ENCODE measurements at places on chromosomes 5 and 9. TPM values are rescaled to one million over a fixed set of nuclear protein-coding genes. Genes with fewer than 3 reads are reported as not detected.

GRCh38 chr9:137478962-137479861 lies 20.1 kb upstream of the NSMF start:
- H3K27me3 ChIP-seq = no peaks in the 10 kb centered on the region
- H3K4me3 ChIP-seq = no peak overlapping the region
- no peaks in the 10 kb centered on the region for H3K4me1 ChIP-seq
- H3K36me3 ChIP-seq = no peaks in the 10 kb centered on the region
- DNase-seq = peak; percentile 60
- no peak overlapping the region for H3K27ac ChIP-seq

GRCh38 chr9:13758936-13759335 lies 479.4 kb upstream of the MPDZ start:
- no peaks in the 10 kb centered on the region for H3K4me1 ChIP-seq
- no peaks in the 10 kb centered on the region for H3K36me3 ChIP-seq
- H3K4me3 ChIP-seq = no peak overlapping the region
- DNase-seq = no peak

- DNase-seq = no peak
- no peaks in the 10 kb centered on the region for H3K4me1 ChIP-seq
- no peaks in the 10 kb centered on the region for H3K27me3 ChIP-seq
- H3K27ac ChIP-seq = no peak overlapping the region
Observed at GRCh38 chr5:157496864-157497263, 36.9 kb downstream of the NIPAL4 start.

DNA sequence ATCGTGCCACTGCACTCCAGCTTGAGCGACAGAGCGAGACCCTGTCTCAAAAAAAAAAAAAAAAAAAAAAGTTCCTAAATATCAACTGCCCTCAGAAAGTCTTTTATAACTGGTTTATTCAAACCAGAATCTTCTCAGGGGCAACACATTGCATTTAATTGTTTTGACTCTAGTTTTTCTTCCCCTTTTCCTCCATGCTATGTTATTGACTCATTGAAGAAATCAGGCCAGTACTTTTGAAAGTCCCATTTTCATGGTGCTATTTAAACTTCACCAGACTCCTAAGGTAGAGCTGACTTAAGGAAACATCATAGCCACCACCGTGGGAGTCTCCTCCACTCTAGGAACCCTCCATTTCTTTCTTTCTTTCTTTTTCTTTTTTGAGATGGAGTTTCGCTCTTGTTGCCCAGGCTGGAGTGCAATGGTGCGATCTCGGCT lies 83.1 kb upstream of the IL6ST start:
- no peaks in the 10 kb centered on the region for H3K27me3 ChIP-seq
- no peak overlapping the region for H3K4me3 ChIP-seq
- no peak for DNase-seq
- H3K4me1 ChIP-seq = peaks cover 14% of the 10 kb centered on the region

- peak; percentile 60 for DNase-seq
- H3K4me1 ChIP-seq = no peaks in the 10 kb centered on the region
- no peaks in the 10 kb centered on the region for H3K27me3 ChIP-seq
- H3K27ac ChIP-seq = no peak overlapping the region
- H3K36me3 ChIP-seq = no peaks in the 10 kb centered on the region
Observed at GRCh38 chr9:22244139-22245011, 202.2 kb upstream of the DMRTA1 start.

Gene KLF9
- 91.0 TPM for total RNA-seq

- peak; percentile 74 for DNase-seq
- H3K27ac ChIP-seq = no peak overlapping the region
- no peaks in the 10 kb centered on the region for H3K36me3 ChIP-seq
- H3K4me3 ChIP-seq = peak overlapping the region; percentile 16
Observed at GRCh38 chr9:29211580-29212396, 1638.5 kb upstream of the C9orf72 start.

Gene TRIM36
- 3.7 TPM for total RNA-seq

GRCh38 chr9:131977109-131977838 lies 102.4 kb downstream of the MED27 start:
- H3K4me1 ChIP-seq = peaks cover 9% of the 10 kb centered on the region
- DNase-seq = no peak
- H3K36me3 ChIP-seq = no peaks in the 10 kb centered on the region
- no peak overlapping the region for H3K4me3 ChIP-seq

Gene SLCO6A1
- not detected for total RNA-seq

DNA sequence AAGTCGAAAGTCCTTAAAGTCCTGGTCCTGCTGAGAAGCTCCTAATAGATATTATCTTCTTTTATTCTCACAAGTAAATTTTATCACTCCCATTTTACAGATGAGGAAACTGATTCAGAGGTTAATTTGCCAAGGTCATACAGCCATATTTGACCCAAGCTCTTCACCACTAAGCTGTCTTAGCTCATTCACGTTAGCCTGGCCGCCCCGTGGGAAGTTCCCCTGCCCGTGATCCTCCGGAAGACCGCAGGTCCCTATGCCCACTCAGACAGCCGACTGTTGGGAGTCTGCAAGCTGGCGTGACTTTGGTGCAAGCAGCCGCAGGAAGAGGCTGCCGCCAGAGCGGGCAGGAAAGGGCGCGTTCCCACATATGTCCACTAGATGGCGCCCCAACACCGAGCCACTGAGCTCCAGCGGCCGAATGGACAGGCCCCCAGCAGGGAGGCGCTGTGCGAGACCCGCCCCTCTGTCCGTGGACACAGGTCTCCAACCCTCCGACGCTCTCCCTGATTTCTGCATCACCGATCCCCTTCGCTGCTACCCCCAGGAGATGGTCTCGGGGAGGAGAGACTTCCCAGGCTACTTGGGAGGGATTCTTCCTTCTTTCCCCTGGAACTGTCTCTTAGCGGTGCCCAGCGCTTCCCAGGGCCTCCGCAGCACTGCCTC lies 10.0 kb upstream of the ARAP3 start:
- H3K36me3 ChIP-seq = no peaks in the 10 kb centered on the region
- H3K4me3 ChIP-seq = peak overlapping the region; percentile 37
- H3K27me3 ChIP-seq = no peaks in the 10 kb centered on the region
- DNase-seq = peak; percentile 92

DNA sequence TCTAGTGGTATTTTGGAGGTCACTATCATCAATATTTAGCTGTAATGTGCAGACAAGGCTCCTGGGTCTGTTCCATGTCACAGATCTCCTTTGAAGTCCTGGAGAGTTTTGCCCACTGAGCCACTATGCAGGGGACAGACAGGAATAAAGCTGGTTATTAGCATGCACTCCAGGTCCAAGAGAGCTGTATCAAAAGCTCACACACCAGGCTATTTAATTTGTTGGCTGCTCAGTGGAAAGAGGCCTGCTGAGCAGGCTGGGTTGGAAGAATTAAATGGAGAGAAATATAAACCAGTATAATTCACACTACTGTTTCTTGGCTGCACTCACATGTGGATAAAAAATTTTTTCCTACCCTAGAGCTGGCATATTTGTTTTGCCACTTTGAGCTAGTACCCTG lies 113.8 kb upstream of the TAF11L2 start:
- H3K27ac ChIP-seq = no peak overlapping the region
- H3K4me1 ChIP-seq = no peaks in the 10 kb centered on the region
- no peak overlapping the region for H3K4me3 ChIP-seq
- H3K36me3 ChIP-seq = no peaks in the 10 kb centered on the region

- H3K36me3 ChIP-seq = no peaks in the 10 kb centered on the region
- no peak for DNase-seq
- H3K27me3 ChIP-seq = no peaks in the 10 kb centered on the region
- peaks cover 5% of the 10 kb centered on the region for H3K4me1 ChIP-seq
Observed at GRCh38 chr9:14401911-14402310, 88.0 kb upstream of the NFIB start.

DNA sequence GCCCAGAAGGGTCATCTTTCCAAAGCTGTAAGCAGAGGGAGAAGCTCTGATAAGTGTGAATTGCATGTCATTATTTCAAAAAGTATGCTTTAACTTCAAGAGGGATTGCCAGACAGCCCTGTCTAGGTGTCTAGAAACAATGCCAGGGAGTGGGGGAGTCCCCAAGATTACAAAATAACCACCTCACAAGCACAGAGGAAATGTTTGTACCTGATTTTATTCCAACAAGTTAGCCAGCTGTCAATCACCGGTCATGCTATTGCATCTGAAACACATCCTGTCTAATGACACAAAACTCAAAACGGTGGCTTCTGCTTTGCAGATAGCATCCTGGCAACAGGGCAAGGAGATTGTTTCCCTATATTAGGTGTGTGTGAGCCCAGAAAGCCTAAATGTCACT lies 154.2 kb upstream of the WWC1 start:
- no peaks in the 10 kb centered on the region for H3K27me3 ChIP-seq
- H3K4me3 ChIP-seq = no peak overlapping the region
- DNase-seq = no peak
- no peaks in the 10 kb centered on the region for H3K4me1 ChIP-seq
- H3K36me3 ChIP-seq = no peaks in the 10 kb centered on the region

Gene MLANA
- total RNA-seq = not detected

GRCh38 chr5:103525361-103525760 lies 37.2 kb downstream of the NUDT12 start:
- no peak overlapping the region for H3K4me3 ChIP-seq
- H3K36me3 ChIP-seq = no peaks in the 10 kb centered on the region
- no peak overlapping the region for H3K27ac ChIP-seq
- H3K4me1 ChIP-seq = peaks cover 3% of the 10 kb centered on the region
- H3K27me3 ChIP-seq = no peaks in the 10 kb centered on the region

DNA sequence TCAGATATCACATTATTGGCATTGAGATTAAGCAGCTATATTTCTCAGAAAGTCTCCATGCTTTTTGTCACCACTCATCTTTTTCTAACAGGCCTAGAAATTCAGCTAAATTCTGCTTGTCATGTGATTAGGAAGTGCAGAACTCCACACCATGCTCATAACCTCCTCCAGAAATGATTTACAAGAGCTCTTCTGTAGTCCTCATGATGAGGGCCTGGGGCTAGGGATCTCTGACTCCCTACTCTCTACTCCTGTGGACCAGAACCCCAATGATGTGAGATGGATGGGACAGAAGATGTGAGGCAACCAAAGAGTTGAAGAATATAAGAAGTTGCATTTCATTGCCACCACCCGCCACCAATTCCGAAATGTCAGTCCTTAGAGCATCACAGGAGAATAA lies 16.5 kb upstream of the SIL1 start:
- H3K36me3 ChIP-seq = no peaks in the 10 kb centered on the region
- H3K27ac ChIP-seq = no peak overlapping the region
- H3K4me1 ChIP-seq = no peaks in the 10 kb centered on the region

Gene CEL
- total RNA-seq = 0.75 TPM

- H3K36me3 ChIP-seq = no peaks in the 10 kb centered on the region
- H3K27me3 ChIP-seq = no peaks in the 10 kb centered on the region
- H3K4me1 ChIP-seq = peaks cover 12% of the 10 kb centered on the region
- H3K4me3 ChIP-seq = no peak overlapping the region
- H3K27ac ChIP-seq = no peak overlapping the region
Observed at GRCh38 chr5:116528519-116529234, 45.9 kb downstream of the SEMA6A start.

Gene PCDHGA6
- total RNA-seq = 3.9 TPM

Gene GRXCR2
- not detected for total RNA-seq

DNA sequence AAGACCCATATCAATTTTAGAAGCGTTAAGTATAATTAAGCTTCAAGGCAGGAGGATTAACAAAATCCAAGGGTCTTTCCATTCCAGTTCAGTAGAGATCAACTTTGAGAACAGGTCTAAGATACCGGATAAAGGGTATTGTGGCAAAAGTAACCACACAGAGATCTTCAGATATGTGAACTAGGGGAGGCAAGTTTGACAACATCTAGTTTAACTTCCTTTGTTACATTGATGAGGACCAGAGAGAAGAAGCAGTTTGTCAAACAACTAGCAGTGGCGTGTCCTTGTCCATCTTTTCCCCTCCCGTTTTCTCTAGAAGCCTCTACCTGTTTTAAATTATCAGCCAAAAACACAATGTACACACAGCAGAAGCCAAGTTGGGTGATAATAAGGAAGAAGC lies 8.6 kb downstream of the SLC36A2 start:
- H3K27me3 ChIP-seq = peaks cover 10% of the 10 kb centered on the region
- no peak overlapping the region for H3K27ac ChIP-seq
- H3K4me3 ChIP-seq = no peak overlapping the region
- H3K36me3 ChIP-seq = no peaks in the 10 kb centered on the region
- H3K4me1 ChIP-seq = no peaks in the 10 kb centered on the region
- no peak for DNase-seq

Gene LPAR1
- total RNA-seq = 18.2 TPM

DNA sequence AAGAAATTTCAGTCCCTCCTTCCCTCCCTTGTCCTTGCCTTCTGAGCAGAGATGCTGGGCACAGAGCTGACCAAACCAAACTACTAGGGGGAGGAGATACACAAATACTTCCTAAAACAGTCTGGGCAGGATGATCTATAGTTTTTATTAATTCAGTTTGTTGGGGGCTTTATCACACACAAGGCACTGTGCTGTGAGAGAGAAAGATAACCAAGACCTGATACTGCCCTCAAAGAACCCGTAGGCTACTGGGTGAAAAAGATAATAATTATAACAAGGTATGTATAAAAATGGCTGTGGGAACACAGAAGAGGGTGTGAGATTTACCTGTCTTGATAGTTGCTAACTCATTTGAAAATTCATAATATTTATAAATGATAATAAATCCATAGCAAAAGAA lies 354.7 kb downstream of the NDUFS4 start:
- H3K27ac ChIP-seq = no peak overlapping the region
- no peaks in the 10 kb centered on the region for H3K4me1 ChIP-seq
- H3K27me3 ChIP-seq = no peaks in the 10 kb centered on the region
- no peak for DNase-seq
- H3K4me3 ChIP-seq = no peak overlapping the region
- H3K36me3 ChIP-seq = no peaks in the 10 kb centered on the region

Gene GPR150
- total RNA-seq = 0.49 TPM

Gene PDE6A
- 0.09 TPM for total RNA-seq

GRCh38 chr5:9361835-9362234 lies 184.0 kb downstream of the SEMA5A start:
- H3K27me3 ChIP-seq = no peaks in the 10 kb centered on the region
- H3K36me3 ChIP-seq = no peaks in the 10 kb centered on the region
- H3K4me3 ChIP-seq = no peak overlapping the region
- no peak for DNase-seq
- no peaks in the 10 kb centered on the region for H3K4me1 ChIP-seq

Gene CCNJL
- total RNA-seq = 16.6 TPM

GRCh38 chr9:96171728-96172127 lies 130.2 kb downstream of the HSD17B3 start:
- no peaks in the 10 kb centered on the region for H3K36me3 ChIP-seq
- no peak overlapping the region for H3K27ac ChIP-seq
- DNase-seq = no peak
- no peak overlapping the region for H3K4me3 ChIP-seq
- H3K27me3 ChIP-seq = no peaks in the 10 kb centered on the region

DNA sequence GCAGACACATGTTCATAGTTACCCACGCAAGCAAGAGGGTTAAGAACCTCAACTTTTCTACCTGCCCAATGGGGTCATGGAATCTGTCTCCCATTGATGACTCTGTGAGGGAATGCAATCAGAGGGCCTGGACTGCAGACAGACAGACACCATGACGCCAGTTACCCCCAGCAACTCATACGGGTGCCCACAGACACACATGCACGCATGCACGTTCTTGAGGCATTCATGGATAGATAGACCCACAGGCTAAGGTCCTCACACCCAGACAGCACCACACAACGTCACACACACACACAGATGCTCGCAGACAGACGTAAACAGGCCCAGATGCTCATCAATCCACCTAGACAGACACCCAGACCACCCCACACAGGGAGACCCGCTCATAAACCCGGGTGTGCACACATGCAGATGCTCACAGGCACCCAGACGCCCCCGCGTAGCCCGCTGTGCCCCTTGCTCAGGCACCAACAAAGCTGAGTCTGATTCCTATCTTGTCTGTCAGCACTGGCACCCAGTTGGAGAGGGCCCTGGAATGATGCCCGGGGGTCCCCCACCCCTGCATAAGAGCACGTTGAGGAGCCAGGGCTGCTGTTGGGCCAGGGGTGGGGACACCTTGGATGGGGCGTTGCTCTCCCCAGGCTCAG lies 23.6 kb downstream of the LHX2 start:
- peaks cover 76% of the 10 kb centered on the region for H3K27me3 ChIP-seq
- H3K36me3 ChIP-seq = no peaks in the 10 kb centered on the region
- peak; percentile 46 for DNase-seq
- H3K4me3 ChIP-seq = no peak overlapping the region

Data from upper lobe of right lung (tissue), 1 donor.